ENCODE measurements at places on chromosomes 3 and 15.

DNA sequence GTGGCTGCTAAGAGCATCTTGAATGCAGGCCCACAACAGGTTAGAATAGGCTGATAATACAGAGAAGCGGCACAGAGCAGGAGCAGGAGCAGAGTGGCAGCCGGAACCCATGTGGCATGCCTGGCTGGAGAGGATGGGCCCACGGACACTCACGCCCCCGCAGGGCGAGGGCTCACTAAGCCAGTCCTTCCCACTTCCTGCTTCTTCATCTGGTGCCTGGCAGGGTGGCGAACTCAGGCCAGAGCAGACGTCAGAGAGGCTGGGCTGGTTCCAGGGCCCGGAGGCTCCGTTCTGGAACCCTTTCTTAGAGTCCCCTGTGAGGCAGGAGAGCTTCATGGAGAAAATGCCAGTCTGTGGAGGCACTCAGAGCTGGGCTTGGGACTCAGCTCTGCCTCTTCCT lies 195.1 kb downstream of the NTRK3 start:
- DNase-seq, result peak; percentile 36

DNA sequence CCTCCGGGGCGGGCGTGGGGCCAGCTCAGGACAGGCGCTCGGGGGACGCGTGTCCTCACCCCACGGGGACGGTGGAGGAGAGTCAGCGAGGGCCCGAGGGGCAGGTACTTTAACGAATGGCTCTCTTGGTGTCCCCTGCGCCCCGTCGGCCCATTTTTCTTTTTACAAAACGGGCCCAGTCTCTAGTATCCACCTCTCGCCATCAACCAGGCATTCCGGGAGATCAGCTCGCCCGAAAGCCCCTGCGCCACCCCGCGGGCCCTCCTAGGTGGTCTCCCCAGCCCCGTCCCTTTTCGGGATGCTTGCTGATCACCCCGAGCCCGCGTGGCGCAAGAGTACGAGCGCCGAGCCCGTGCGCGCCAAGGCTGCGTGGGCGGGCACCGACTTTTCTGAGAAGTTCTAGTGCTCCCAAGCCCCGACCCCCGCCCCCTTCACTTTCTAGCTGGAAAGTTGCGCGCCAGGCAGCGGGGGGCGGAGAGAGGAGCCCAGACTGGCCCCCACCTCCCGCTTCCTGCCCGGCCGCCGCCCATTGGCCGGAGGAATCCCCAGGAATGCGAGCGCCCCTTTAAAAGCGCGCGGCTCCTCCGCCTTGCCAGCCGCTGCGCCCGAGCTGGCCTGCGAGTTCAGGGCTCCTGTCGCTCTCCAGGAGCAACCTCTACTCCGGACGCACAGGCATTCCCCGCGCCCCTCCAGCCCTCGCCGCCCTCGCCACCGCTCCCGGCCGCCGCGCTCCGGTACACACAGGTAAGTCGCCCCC lies at the start of gene THBS1:
Gene THBS1 (plus strand): TSS at position 595 of the 757 bp plus-strand sequence. CDS start 779 bp downstream, outside the sequence.
- peak; percentile 97 for DNase-seq

GRCh38 chr3:158050461-158050860 lies 55.8 kb downstream of the SHOX2 start:
- DNase-seq, result peak; percentile 50

- DNase-seq, result no peak
Observed at GRCh38 chr3:148657470-148657869, 40.2 kb upstream of the AGTR1 start.

DNA sequence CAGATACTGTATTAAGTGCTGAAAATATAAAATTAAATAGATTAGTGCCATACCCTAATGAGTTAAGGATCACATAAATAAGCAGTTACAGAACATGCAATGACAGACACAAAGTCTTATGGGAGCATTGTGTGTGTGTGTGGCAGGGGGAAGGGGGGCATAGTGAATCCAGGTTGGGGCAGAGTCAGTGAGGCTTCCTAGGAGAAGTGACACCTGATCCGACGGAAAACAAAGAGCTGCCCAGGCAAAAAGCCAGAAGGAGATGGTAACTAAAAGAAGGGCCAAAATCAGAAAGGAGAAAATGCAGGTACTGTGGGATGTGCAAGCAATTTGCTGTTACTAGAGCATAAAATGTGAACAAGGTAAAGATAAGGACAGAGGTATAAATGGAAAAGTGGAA lies 80.1 kb upstream of the CHRM5 start:
- DNase-seq, result peak; percentile 2

GRCh38 chr3:158569794-158570193 lies 1.2 kb upstream of the MLF1 start:
- DNase-seq, result no peak

GRCh38 chr3:115975353-115975752 lies 352.0 kb downstream of the GAP43 start:
- peak; percentile 76 for DNase-seq

GRCh38 chr3:182913889-182914288 lies 66.4 kb downstream of the DCUN1D1 start:
- DNase-seq, result no peak

DNA sequence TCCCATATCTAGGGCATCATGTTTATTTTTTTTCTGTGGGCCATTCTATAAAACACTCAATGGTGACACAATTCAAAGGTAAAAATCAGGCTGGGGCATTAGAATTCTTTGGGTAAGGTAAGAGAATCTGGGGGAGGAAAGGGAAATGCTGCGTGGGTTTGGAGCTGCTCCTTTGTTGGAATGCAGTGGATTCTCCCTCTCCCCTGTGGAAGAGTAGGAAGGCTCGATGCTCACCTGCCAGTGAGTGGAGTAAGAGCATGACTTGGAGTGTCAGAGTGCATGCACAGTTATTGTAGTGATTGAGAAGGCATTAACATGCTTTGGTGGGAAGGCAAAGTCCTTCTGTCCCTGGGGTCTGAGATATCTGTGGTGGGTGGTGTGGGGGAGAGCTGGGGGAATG lies 280.0 kb downstream of the PDCD6IP start:
- no peak for DNase-seq

DNA sequence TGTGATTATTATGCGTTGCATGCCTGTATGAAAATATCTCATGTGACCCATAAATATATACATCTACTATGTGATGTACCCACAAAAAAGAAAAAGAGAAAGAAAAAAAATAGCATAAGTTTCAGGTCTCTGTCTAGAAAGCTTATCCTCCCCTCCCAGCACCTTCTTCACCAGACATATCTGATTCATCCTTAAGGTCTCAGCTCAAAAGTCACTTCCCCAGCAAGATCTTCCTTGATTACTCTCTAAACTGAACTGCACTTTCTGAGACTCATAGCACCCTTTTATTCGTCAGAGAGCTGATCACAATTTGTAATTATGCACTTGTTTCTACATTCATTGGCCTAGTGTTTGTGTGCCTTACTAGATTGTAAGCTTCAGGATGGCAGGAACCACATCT lies 11.1 kb upstream of the PTPN9 start:
- DNase-seq, result no peak

DNA sequence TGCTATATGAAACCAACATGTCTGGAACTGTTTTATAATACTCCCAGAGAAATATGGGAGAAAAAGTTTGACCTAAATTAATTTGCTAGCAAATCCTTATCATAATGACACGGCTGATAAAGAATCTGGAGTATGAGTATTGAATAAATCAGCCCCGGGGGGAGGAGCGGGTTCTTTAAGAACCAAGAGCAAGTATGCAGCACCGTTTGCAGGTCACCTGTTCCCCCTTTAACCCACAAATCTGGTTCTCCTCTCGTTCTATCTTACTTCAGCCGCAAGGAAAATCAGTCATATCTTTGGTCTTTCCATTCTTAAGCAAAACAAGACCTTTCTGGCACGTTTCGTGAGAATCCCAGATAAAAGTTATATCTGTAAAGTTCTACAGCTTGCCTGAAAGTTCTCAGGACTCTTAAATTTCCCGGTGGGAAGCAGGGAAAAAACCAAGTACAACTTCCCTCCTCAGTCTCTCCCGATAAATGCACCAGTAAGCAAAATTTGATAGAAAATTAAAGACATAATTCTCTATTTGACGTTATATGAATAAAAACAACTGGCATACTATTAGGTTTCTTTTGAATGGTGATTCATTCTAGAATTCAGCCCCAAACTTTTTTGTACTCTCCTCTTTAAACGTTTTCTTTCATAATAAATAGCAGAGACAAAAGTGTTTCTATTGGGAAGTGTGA lies 348.6 kb downstream of the ZBBX start:
- no peak for DNase-seq

DNA sequence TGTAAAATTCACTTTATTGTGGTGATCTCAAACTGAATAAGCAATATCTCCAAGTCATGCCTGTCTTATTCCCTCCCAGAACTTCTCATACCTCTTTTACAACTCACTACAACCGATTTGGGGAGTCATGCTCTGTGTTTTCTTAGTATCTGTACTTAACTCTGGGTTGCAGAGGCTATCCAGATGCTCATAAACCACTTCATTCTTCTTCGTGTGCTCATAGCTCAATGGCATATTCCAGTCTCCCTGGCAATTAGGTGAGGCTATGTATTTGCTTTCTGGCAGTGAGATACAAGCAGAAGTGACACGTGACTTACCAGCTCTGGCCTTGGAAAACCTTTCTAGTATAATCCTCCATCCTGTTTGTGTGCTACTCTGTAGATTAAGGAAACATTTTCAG lies 360.9 kb downstream of the ZNF385D start:
- DNase-seq, result peak; percentile 46

DNA sequence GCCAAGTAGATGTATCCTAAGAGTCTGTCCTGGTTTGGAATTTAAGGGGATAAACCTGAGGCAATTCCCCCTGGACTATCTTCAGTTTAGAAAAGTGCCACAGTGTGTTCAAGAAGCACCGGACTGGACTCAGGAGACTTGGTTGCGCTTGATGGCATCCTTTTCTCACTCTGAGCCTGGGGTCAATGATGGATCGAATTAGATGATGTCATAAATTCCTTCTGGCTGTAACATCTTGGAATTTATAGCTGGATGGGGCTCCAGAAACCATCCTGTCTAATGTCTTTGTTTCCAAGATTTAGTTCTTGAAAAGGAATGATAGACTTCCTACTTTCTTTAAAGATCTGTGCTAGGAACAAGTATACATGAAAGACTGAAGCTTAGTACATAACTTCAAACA lies 280.6 kb downstream of the LPP start:
- DNase-seq, result peak; percentile 32

DNA sequence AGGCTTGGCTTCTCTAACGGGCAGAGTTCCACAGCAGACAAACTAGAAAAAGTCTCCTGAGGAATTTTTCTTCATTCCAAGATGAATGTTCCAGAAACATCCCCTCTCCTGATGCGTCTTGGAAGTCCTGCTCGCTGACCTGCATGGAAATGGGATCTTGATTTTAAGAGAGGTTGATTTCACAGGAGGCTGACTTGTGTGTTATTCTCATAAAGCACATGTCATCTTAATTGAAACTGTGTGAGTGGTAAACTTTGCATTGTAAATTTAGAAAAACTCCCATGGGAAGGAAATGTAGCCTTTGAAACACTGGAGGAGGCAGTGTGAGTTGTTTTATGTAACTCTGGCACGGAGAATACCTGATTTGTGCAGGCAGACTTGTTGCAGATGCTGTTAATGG lies 337.8 kb upstream of the NR2E3 start:
- DNase-seq, result no peak

DNA sequence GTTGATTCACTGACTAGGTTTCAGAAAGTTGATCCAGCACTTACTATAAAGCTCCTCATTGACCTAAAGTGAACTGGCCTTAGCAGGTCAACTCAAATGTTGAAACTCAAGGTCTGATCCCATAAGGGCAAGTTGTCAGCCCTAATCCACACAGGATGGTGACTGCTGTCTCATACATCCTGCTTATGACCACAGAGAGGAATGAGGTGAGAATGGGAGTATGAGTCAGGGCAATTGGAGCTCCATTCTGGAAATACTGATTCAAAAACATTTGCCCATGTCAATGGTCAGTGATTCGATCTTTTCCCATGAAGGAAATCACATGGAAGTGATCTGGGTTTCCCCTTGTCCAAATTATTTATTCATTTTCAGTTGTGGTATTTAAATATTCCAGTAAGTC lies 78.7 kb downstream of the ZNF385D start:
- peak; percentile 95 for DNase-seq

DNA sequence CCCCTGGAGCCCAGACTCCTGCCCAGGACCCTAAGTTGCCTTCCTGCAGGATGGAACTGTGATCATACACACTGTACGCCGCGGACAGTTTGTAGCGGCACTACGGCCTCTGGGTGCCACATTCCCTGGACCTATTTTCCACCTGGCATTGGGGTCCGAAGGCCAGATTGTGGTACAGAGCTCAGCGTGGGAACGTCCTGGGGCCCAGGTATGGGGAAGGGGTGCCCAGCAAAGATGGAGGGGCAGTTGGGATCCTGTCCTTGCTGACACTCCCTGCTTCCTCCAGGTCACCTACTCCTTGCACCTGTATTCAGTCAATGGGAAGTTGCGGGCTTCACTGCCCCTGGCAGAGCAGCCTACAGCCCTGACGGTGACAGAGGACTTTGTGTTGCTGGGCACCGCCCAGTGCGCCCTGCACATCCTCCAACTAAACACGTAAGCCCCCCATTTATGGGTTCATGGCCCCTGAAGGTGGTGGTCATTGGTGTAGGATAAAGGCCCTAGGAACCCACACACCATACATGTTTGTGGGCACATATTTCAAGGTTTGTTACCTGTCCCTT lies 28.8 kb downstream of the NBEAL2 start:
- no peak for DNase-seq

DNA sequence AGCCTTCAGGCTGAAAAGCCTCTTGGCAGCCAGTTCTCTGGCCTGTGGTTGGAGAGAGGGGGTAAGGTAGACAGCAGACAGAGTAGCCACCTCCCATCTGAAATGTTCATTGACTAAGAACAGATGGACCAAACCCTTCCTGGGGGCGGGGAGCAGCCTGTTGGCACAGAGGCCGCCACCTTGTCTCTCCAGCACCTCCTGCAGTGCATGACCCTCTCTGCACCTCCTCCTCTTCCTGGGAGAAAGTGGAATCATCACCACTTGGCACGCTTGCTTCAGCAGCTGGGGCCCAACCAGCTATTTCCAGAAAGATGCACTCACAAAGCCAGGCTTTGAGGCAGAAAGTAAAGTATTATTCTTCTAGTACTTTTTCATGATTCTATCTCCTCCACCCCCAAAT lies 313.4 kb upstream of the CHRM5 start:
- peak; percentile 2 for DNase-seq

- DNase-seq, result no peak
Observed at GRCh38 chr15:65176056-65176455, 9.1 kb downstream of the CLPX start.

DNA sequence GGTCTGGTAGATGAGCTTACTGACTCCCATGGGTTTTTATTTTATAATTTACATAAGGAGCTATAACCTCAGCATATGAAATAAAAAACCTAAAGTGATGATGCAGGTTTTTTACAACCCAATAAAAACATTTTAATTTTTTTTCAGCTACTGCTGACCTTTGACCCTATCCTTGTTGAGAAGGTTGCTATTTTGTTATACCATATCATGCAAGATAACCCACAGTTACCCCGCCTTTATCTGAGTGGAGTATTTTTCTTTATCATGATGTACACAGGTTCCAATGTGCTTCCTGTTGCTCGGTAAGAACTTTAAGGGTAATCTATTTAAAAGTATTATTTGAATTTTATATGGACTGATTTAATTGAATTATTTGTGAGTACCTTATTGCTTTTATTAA lies 70.8 kb downstream of the DNAJC13 start:
- DNase-seq, result no peak

- no peak for DNase-seq
Observed at GRCh38 chr3:49076646-49077045, 17.2 kb downstream of the QRICH1 start.

GRCh38 chr3:102464261-102464660 lies 29.4 kb downstream of the ZPLD1 start:
- DNase-seq, result no peak
